ENCODE measurements at places on chromosomes 6 and 20. TPM values are rescaled to one million over a fixed set of nuclear protein-coding genes. Genes with fewer than 3 reads are reported as not detected.

DNA sequence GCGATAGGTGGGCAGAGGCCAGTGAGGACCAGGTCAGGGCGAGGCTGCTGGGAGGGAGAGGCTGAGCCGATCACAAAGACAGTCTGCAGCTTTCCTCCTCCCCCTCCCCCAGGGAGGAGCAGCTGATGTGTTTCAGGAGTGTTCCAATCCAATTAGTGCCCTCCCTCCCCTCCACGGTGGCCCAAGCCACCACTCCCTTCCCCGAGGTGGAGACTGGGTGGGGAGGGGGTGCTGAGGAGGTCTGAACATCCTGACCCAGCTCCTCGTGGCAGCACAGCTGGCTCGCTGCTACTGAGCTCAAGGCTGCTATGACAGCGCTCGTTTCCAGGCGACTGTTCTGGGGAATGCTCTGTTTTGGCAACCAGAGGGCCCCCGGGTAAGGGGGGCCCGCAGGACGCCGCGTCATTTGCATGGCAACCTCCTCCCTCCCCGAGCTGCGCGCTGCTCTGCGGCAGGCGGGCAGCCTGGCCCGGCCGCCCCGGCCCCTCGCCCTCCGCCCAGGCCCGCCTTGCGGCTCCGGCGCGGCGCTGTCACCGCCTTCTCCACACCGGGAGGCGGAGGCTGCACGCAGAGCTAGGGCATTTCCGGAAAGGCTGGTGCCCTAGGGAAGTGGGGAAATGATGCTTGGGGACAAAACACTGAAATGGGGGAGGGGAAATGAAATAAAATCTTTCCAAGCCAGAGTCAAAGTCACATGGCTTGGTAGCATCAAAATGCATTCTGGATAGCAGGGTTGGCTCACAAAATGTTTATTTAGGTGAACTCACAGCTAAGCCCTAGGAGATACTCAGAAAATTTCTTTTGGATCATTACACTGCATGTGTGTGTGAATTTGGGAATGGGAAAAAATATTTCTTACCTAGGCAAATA is 67.4 kb upstream of the PIM1 start:
- peak overlapping the region; percentile 36 for H3K4me3 ChIP-seq
- peak overlapping the region; percentile 87 for H3K27ac ChIP-seq
- DNase-seq, result peak; percentile 96
- no peaks in the 10 kb centered on the region for H3K36me3 ChIP-seq

C20orf144 gene
- total RNA-seq, result not detected

- H3K27me3 ChIP-seq, result no peaks in the 10 kb centered on the region
- no peaks in the 10 kb centered on the region for H3K4me1 ChIP-seq
- no peak overlapping the region for H3K27ac ChIP-seq
- H3K4me3 ChIP-seq, result no peak overlapping the region
- no peak for DNase-seq
These were observed 10.2 kb upstream of the DNAJC5 start for GRCh38 chr20:63884506-63885263.

GRCh38 chr6:170258407-170258806 is 32.5 kb downstream of the DLL1 start:
- no peaks in the 10 kb centered on the region for H3K36me3 ChIP-seq
- peak; percentile 60 for DNase-seq
- no peak overlapping the region for H3K4me3 ChIP-seq
- no peaks in the 10 kb centered on the region for H3K4me1 ChIP-seq
- H3K27ac ChIP-seq, result no peak overlapping the region
- no peaks in the 10 kb centered on the region for H3K27me3 ChIP-seq

GRCh38 chr6:15956205-15957106 is 172.4 kb upstream of the MYLIP start:
- H3K36me3 ChIP-seq, result no peaks in the 10 kb centered on the region
- no peak for DNase-seq
- H3K27me3 ChIP-seq, result no peaks in the 10 kb centered on the region
- H3K4me1 ChIP-seq, result no peaks in the 10 kb centered on the region
- H3K27ac ChIP-seq, result no peak overlapping the region
- H3K4me3 ChIP-seq, result no peak overlapping the region

DNA sequence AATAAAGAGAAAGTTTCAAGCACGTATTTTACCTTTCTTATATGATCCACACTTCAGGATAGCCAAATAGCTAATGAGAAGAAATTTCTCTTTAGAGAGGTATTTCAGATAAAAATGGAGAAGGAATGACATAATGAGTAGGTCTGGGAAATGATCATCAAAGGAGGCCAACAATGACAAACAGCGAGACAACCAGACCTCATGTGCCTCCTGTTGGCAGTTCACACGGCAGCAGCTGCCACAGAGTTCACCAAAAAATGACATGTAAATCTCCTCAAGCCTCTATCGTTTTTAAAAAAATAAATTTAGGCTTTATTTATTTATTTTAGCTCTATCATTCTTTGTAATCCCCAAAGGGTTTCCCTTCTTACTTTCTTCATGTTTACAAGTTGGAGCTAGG is 47.7 kb downstream of the SLC2A12 start:
- no peak for DNase-seq
- H3K27me3 ChIP-seq, result no peaks in the 10 kb centered on the region
- no peaks in the 10 kb centered on the region for H3K36me3 ChIP-seq
- H3K4me1 ChIP-seq, result no peaks in the 10 kb centered on the region
- H3K4me3 ChIP-seq, result no peak overlapping the region

TENT5A gene
- 27.0 TPM for total RNA-seq

PNLDC1 gene
- 0.71 TPM for total RNA-seq

COL19A1 gene
- total RNA-seq, result 0.82 TPM

DNA sequence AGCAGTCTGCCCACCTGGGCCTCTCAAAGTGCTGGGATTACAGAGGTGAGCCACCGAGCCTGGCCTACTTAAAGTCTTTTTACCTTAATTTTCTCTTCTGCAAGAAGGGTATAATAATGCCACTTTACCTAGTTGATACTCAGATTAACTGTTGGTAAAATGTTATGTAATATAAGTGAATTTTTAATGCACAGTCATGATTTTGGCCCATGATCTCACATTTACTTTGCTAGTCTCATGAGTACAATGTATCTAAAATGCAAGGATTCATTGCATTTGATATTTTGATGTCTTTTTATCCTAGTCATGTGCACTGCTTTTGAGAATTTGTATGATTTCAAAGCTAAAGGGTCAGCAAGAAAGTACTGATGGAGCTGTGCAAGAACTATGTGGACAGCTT is 13.1 kb downstream of the DNAH8 start:
- DNase-seq, result no peak
- no peaks in the 10 kb centered on the region for H3K36me3 ChIP-seq

DNA sequence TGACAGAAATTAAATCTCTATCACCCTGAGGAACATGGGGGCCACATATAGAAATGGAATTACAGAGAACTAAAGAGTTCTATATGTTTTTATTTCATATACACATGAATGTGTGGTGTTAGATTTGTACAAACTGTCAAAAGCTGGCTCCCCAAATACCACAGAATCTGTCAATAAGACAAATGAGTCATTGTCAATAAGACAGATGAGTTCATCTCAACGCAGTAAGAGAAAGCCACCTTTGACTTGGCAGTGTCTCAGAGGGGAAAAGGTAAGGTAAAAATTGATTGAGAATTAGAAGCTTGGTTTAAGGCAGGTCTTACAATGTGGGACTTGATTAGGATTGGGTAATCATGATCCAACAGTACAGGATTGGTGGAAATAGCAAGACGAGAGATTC is 124.2 kb upstream of the GPR6 start:
- no peaks in the 10 kb centered on the region for H3K27me3 ChIP-seq
- H3K27ac ChIP-seq, result no peak overlapping the region
- DNase-seq, result no peak

COL20A1 gene
- total RNA-seq, result not detected

- no peak overlapping the region for H3K27ac ChIP-seq
- H3K4me1 ChIP-seq, result no peaks in the 10 kb centered on the region
These were observed 19.1 kb downstream of the ZFP64 start for GRCh38 chr20:52172392-52173047.

- H3K36me3 ChIP-seq, result no peaks in the 10 kb centered on the region
- no peak overlapping the region for H3K4me3 ChIP-seq
- H3K27ac ChIP-seq, result no peak overlapping the region
- peaks cover 30% of the 10 kb centered on the region for H3K27me3 ChIP-seq
These were observed 5.4 kb downstream of the TRIM15 start for GRCh38 chr6:30168741-30169140.

PERP gene
- total RNA-seq, result 35.0 TPM

MATN4 gene
- total RNA-seq, result not detected

- no peaks in the 10 kb centered on the region for H3K27me3 ChIP-seq
- no peaks in the 10 kb centered on the region for H3K36me3 ChIP-seq
- no peak for DNase-seq
- H3K4me3 ChIP-seq, result no peak overlapping the region
- no peaks in the 10 kb centered on the region for H3K4me1 ChIP-seq
These were observed 67.2 kb downstream of the GJA10 start for GRCh38 chr6:89961481-89961880.

- no peaks in the 10 kb centered on the region for H3K36me3 ChIP-seq
- H3K27me3 ChIP-seq, result no peaks in the 10 kb centered on the region
- no peaks in the 10 kb centered on the region for H3K4me1 ChIP-seq
- no peak overlapping the region for H3K4me3 ChIP-seq
- DNase-seq, result no peak
- H3K27ac ChIP-seq, result peak overlapping the region; percentile 52
These were observed 3.5 kb downstream of the MCUR1 start for GRCh38 chr6:13810688-13811446.

SLC22A16 gene
- 0.36 TPM for total RNA-seq

- no peak overlapping the region for H3K4me3 ChIP-seq
- peak overlapping the region; percentile 53 for H3K27ac ChIP-seq
- peaks cover 2% of the 10 kb centered on the region for H3K4me1 ChIP-seq
These were observed 14.1 kb upstream of the CPNE5 start for GRCh38 chr6:36853325-36853724.

CBLN4 gene
- total RNA-seq, result not detected

CDH26 gene
- 0.95 TPM for total RNA-seq

DNA sequence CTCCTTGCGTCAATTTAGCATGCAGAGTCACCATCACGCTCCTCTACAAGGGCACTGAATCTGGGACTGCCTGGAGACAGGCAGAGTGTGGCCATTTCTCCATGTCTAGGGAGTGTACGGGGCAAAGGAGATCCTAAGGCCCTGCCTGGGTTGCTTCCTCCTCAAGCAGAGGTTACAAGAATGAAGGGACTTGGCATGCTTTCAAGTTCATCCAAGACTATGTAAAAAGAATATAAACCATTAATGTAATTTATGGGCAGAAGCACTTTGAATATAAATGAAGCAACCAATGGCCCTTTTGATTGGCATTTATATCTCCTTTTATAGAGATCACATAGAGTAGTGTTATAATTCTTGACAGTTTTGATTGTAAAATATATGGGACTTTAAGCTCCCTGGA is 137.5 kb downstream of the BTBD3 start:
- H3K36me3 ChIP-seq, result no peaks in the 10 kb centered on the region
- H3K27ac ChIP-seq, result no peak overlapping the region
- DNase-seq, result no peak

GRCh38 chr6:106849676-106850332 is 124.7 kb downstream of the CD24 start:
- H3K27me3 ChIP-seq, result no peaks in the 10 kb centered on the region
- DNase-seq, result no peak
- H3K4me1 ChIP-seq, result no peaks in the 10 kb centered on the region
- no peaks in the 10 kb centered on the region for H3K36me3 ChIP-seq
- no peak overlapping the region for H3K27ac ChIP-seq

- peaks cover 11% of the 10 kb centered on the region for H3K4me1 ChIP-seq
- H3K4me3 ChIP-seq, result no peak overlapping the region
- H3K27ac ChIP-seq, result no peak overlapping the region
- no peak for DNase-seq
- H3K36me3 ChIP-seq, result no peaks in the 10 kb centered on the region
These were observed 150.8 kb downstream of the SASH1 start for GRCh38 chr6:148493424-148493823.

DNA sequence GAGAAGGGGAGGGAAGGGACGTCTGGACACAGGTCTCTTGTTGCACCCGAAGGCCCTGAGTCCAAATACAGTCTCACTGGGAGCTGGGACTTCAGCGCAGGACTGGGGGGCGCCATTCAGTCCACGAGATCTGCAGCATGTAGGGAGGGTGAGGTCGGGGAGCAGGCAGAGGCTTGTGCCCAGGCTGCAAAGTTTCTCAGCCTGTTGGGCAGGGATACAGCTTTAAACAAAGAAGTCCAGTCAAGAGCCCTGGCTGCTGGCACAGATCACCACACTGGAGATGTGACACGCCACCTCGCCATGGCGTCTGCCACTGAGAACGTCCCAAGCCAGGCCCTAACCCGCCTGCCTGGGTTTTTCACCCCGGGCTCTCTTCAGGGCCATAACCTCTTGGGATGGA is 256.6 kb downstream of the DLL1 start:
- H3K4me3 ChIP-seq, result no peak overlapping the region
- H3K4me1 ChIP-seq, result peaks cover 17% of the 10 kb centered on the region
- DNase-seq, result peak; percentile 30
- no peaks in the 10 kb centered on the region for H3K27me3 ChIP-seq

VGLL2 gene
- not detected for total RNA-seq

BMP6 gene
- 2.9 TPM for total RNA-seq

DNA sequence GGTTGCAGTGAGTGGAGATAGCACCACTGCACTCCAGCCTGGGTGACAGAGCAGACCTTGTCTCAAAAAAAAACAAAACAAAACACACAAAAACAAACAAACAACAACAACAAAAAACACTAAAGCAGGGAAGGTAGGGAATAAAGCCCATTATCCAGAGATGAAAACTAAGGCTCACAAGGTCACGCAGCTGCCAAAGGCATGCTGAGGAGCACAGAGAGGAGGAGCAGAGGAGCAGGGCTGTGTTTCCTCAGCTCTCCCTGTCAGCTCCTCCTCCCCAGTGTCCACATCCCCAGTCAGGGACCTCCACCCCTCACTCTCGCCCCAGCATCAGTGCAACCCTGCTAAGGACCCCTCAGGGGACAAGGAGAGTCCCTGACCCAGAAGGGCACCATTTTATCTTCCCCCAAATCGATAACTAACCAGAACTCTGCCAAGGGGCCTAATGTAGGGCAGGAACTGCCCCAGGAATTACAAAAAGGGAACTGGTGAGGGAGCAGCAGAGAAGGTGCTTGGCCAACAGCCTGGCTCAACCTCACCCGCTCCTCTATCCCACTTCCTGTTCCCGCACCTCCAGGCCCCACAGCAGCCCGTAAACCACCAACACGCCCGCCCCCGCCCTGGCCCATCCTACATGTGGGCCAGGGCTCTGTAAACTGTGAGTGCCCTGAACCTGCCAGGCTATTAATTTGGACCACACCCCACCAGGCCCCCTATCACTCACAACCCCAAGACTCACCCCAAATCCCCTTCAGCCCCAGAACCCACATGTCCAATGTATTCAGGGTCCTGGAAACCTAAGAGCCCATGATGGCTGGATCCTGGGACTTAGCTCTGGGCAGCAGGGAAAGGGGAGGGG is 9.0 kb downstream of the TEAD3 start:
- H3K27ac ChIP-seq, result peak overlapping the region; percentile 100
- peak; percentile 90 for DNase-seq
- H3K4me1 ChIP-seq, result peaks cover 85% of the 10 kb centered on the region
- no peaks in the 10 kb centered on the region for H3K27me3 ChIP-seq
- no peaks in the 10 kb centered on the region for H3K36me3 ChIP-seq

- H3K27ac ChIP-seq, result peak overlapping the region; percentile 62
- no peaks in the 10 kb centered on the region for H3K36me3 ChIP-seq
- no peaks in the 10 kb centered on the region for H3K27me3 ChIP-seq
- H3K4me3 ChIP-seq, result no peak overlapping the region
- DNase-seq, result no peak
- peaks cover 24% of the 10 kb centered on the region for H3K4me1 ChIP-seq
These were observed 52.4 kb upstream of the SPDEF start for GRCh38 chr6:34608321-34609091.

All from sigmoid colon (tissue), 7 donors.